ENCODE measurements at places on chromosomes 5 and 9.
A peak's percentile ranks its signal among the peaks of the same experiment; 100 is the strongest.

DNA sequence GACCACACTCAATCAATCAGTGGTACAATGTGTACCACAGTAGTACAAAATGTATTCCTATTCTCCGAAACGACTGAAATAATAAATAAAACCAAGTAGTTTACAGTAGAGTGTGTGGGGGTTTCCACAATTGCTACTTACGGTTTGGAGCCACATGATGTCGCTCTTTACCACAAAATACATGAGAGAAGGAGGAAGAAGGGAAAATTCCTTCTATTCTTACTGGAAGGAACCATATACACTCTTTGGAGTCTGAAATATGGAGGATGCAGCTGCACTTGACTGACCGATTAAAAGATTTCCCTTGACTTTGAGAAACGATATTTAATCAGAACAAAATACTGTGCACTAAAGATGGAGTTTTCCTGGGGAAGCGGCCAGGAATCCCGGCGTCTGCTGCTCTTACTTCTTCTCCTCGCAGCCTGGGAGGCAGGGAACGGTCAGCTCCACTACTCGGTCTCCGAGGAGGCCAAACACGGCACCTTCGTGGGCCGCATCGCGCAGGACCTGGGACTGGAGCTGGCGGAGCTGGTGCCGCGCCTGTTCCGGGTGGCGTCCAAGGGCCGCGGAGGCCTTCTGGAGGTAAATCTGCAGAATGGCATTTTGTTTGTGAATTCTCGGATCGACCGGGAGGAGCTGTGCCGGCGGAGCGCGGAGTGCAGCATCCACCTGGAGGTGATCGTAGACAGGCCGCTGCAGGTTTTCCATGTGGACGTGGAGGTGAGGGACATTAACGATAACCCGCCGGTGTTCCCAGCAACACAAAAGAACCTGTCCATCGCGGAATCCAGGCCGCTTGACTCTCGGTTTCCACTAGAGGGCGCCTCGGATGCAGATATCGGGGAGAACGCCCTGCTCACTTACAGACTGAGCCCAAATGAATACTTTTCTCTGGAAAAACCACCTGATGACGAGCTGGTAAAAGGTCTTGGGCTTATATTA is at the start of gene PCDHA4:
Gene PCDHA4, plus strand, starts transcription at position 235 of the 942 bp plus-strand sequence.
- no peak for DNase-seq

DNA sequence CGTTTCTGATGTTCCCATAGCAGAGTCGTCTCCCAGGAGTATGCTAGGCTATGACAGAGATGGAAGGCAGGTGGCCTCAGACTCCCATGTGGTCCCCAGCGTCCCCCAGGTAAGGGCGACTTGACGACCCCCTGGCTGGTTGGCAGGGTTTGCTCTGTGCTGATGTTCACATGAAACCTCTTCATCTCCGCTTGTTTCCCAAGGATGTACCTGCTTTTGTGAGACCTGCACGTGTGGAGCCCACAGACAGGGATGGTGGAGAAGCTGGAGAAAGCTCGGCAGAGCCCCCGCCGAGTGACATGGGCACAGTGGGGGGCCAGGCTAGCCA is 108.3 kb downstream of the WNK2 start:
- no peak for DNase-seq

- no peak for DNase-seq
Measured at GRCh38 chr9:110580850-110581249, 1.3 kb upstream of the SVEP1 start.

GRCh38 chr5:117803533-117803932 is 1184.8 kb downstream of the DTWD2 start:
- peak; percentile 37 for DNase-seq

DNA sequence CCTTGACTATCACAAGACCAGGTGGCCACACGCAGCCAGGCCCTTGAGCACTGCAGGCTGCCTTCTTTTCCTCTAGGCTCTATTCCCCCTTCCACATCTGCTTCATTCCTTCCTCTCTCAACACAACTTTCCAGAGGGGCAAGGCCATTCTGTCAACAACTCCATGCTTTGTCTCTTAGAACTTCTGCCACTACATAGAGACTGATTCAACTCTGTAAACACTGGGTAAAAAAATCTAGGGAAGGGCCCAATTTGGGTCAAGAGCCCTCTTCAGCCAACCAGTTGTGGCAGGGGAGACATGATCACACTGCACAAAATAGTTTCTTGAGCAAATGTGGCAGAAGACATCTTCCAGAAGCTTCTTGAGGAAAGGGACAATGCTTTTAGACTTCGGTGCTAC is 55.6 kb downstream of the ATPSCKMT start:
- no peak for DNase-seq

DNA sequence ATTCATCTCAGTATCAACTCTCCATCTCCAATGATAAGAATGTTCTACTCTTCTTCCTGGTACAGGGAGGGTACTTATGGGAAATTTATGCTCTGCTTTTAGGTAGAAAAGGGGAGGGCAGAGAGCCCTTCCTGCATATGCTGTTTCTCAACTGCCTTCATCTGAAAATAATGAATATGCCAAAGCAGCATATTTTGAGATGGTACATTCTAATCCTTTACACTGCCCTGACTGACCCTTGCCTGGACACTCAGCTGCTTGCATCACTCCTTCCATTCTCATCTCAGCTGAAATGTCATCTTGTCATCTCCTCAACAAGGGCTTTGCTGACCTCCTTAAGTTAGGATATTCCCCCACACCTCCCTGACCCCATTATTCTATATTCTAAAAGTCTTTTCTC is 68.5 kb downstream of the ALDH7A1 start:
- no peak for DNase-seq

- peak; percentile 97 for DNase-seq
Measured at GRCh38 chr9:69976152-69976551, 67.5 kb upstream of the MAMDC2 start.

- DNase-seq = no peak
Measured at GRCh38 chr5:67942421-67942820, 273.1 kb upstream of the PIK3R1 start.

GRCh38 chr5:15009420-15009819 is 137.8 kb upstream of the ANKH start:
- DNase-seq = peak; percentile 63

- DNase-seq = no peak
Measured at GRCh38 chr5:136901-137300, 44.9 kb downstream of the PLEKHG4B start.

GRCh38 chr9:89476546-89476945 is 21.4 kb downstream of the SEMA4D start:
- DNase-seq = no peak

DNA sequence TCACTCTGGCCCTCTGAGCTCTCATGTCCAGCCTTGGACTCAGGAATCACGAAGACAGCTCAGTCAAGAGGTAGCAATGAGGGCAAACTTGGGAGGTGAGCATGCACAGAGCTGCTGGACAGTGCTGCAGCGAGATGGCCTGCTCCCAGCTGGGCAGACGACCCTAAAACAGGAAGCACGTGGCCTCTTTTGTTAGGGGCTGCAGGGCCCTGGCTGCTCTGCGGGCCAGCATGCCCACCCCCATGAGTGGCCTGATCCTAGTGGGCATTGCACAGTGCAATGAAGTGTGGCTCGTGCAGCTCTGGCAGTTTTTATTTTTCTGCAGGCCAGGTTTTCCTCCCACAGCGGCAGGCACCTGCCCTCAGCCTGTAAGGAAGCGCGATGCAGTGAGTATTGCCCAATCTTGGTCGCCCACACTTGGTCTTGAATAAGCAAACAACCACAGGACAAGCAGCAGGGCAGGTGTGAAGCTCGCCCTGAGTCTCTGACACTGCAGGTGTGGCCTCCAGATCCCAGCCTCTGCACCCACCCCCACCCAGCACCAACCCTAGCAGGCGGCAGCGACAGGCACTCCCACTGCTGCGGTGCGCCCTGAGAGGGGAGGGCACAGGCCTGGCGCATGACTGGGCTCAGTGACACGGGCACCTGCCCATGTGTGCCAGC is 60.8 kb downstream of the SEMA4D start:
- no peak for DNase-seq

DNA sequence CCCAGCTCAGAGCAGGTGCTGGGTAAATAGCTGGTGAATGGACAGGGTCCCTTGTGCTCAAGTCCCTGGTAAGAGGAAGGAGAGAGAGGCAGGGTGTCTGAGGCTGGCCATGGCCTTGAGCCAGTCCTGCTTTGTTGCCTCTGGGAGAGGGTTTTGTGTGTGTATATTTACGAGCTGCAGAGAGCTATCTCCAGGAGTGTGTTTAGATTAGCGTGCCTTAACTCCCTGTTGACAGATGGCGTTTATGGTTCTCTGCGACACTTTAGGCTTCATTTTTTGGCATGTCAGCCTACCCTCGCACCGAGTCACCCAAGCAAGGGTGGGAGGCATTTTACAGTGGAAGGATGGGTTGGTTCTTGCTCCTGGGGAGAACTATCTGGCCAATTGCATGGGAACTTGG is 22.2 kb downstream of the HMCN2 start:
- DNase-seq = no peak

GRCh38 chr5:131272307-131272706 is 8.5 kb downstream of the CDC42SE2 start:
- DNase-seq = no peak

- DNase-seq = no peak
Measured at GRCh38 chr5:86869268-86869667, 251.5 kb downstream of the COX7C start.

DNA sequence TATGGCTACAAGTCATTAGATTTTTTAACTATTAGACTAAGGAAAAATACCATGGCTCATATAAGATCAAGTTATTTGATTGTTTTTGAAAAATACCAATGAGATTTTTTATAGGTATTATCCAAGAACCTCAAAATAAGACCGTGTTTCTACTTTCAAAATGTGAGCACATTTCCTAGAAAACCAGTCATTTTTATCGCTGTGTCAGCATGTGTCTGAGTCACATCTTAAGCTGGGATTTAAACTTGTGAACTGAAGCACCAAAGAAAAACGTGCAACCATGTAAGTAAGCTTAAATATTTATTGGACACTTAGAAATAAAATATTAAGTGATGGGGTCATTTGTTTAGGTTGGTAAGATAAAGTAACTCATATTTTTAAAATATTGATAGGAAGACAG is 1676.0 kb upstream of the NUDT12 start:
- DNase-seq = no peak

DNA sequence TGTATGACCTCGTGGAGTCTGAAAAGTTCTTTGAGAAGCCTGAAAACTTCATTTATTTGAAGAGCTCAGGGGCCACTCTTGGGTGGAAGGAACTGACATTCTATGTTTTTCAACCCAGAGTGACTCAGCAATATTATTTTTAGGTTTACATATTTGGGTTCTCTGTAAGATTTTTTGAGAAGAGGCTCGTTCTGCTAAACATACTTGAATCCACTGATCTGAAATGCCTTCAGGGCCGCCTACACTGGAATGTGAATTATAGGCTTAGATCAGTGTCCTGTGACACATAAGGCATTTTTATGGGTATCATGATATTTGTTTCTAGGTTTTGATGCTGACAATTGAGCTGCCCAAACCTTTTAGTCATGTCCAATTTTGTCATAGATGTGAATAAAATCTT is 86.2 kb downstream of the PSAT1 start:
- no peak for DNase-seq

DNA sequence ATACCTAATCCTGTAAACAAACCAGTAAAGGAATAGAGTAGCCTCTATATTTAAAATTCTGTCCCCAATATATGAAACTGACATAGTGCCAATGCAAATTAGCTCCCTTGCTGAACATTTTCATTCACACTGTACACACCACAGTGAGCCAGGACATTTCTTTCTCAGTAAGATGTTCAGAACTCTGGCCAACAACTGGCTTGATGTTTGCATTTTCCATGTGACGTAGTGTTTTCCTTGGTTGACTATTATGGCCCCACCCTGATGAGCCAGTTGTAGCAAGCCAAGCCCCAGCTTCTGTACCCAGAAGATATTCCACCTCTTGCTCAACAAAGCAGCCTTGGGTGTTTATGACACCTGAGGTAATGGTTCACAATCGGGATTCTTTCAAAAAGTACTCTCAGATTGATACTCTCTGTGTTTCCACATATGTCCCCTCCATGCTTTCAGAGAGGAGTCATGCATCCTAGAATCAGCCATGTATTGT is 17.7 kb upstream of the ANXA1 start:
- DNase-seq = no peak

DNA sequence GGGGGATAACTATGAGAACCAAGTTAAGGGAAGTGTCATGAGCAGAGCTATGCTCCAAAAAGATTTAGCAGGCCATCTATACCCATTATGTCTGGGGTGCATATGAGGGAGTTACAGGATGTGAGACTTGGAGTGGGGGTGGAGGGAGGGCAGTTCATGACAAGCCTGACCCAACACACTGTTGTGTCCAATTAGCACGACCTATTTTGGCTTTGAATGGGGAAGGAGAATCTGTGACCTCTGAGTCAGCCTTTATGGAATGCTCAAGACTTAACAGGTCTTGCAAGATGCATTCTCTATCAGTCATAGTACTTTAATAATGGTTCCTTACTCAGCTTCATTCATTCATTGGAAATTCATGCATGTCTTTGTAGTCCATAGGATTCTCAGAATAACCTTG is 71.7 kb downstream of the GRIA1 start:
- peak; percentile 62 for DNase-seq

- no peak for DNase-seq
Measured at GRCh38 chr9:136511144-136511669, 28.4 kb upstream of the SEC16A start.

DNA sequence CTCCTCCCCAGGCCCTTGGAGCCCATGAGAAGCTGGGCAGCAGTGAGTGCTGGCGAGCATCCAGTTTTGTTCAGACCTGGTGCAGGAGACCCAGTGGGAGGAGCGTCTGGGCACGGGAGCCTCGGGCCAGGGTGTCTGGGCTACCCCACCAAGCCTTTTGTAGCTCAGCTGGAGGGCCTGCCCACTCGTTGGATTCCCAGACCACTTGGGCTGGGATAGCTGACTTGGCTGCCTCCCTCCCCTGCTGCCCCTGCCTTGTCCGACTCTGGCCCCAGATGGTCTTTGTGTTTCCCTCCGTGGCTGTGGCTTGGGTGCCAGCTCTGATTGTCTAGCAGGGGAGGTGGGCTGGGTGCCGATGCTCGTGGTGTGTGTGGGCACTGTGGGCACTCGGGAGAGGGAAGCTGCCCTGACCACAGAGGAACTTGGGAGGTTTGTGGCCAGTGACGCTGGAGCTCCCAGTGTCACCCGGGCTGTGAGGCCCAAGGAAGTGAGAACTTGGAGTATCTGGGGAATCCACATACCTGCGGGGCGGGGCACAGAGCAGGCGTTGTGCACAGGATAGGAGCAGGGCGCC is 47.3 kb downstream of the WNK2 start:
- no peak for DNase-seq

GRCh38 chr9:117782931-117783788 is 79.0 kb downstream of the TLR4 start:
- peak; percentile 44 for DNase-seq

Measured in HS-5 (cell line).